Renal pelvis (tissue), 12 donors: ENCODE measurements at places on chromosomes 3 and 15.
A peak's percentile ranks its signal among the peaks of the same experiment; 100 is the strongest.

DNA sequence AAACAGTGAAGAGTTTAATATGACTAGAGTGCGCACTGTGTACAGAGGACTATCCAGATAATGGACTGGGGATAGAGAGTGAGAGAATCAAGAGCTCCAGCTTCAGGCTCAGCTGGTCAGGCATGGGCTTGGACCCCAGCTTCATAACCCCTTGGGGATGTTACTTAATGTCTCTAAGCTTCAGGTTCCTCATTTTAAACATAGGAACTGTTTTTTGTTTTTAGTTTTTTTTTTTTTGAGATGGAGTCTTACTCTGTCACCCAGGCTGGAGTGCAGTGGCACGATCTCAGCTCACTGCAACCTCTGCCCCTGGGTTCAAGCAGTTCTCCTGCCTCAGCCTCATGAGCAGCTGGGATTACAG, 9.9 kb upstream of the BRPF1 start:
- no peak for DNase-seq

DNA sequence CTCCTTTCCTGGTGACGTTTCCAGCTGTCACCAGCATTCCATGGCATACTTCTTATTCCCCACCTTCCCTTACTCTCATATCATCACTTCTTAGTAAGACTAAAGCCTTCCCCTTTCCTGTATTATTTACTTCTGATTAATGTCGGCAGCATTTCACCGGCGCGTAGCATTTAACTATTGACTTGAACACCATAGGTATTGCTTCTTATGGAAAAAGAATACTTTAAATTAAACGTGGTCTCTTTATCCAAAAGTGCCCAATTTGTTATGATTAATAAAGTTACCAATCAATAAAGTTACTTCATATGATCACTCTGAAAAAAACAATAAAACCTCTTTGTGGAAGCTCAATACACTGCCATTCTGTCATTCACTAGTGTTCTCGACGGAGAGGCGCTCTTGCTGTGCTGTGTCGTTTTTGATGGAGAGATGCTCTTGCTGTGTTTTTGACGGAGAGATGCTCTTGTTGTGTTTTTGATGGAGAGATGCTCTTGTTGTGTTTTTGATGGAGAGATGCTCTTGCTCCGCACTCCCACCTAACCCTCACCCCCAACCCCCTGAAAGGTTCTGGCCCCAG, 165.0 kb downstream of the XXYLT1 start:
- no peak for DNase-seq

DNA sequence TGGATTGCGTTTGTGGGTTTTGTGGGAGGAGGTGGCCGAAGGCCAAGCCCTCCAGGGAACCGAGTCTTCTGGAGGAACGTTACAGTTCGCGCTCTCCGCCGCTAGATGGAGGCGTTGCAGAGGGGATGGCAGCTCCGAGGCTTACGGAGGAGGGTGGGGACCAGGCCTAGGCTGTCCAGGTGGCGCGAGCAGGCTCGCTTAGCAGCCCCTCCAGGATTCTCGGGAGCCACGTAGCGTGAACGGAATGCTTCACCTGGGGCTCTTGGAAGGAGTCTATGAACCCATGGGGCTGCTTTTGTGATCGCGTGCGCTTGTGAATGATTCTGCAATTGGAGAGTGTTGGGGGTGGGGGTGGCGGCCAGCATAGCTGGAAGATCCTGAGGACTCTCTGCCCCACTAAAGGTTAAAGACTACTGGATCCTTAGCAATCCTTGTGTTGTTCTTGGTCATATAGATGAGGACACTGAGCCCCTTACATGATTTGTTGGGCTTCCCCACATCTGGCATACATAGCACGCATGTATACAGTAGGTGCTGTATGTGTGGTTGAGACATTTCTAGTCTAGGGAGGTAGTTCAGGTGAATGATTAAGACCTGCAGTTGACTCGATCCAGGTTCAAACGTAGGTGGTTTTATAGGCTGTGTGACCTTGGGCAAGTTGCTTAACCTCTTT, 25.7 kb downstream of the FAM3D start:
- DNase-seq: peak; percentile 71

GRCh38 chr3:64685800-64686445, 1.9 kb downstream of the ADAMTS9 start:
- peak; percentile 96 for DNase-seq

DNA sequence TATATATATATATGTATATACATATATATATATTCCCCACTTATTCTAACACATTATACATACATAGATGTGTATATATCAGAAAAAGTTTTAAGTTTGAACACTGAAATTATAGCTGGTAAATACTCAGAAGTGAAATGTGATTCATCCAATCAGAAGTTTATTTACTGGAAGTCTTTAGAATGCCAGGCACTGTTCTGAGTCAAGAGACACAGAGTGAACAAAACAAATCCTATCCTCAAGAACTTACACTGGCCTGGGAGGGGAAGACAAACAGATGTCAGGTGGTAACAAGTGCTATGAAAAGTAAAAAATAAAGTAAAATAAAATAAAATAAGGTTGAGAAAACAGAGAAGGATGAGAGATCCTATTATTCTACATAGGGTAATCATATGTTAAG, 13.4 kb downstream of the DHX36 start:
- no peak for DNase-seq

DNA sequence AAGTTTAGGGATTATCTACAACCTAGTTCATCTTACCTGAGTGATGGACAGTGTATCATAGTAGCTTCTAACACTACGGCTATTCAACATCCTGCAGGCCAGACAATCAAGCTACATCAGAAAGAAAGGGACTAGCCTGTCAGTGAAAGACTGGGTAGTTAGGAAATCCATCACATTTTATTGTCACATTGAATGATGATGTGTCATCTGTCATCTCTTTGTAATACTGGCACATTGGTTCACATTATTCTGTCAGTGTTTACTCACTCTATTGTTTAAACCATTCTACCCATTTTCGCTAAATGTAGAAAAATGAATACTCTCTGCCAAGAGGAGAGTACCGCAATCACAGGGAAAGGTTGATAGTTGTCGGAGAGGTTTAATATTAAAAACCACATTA, 1155.8 kb downstream of the TUSC7 start:
- DNase-seq: no peak

- DNase-seq: no peak
Measured at GRCh38 chr3:29642393-29643033, 361.6 kb downstream of the RBMS3 start.

DNA sequence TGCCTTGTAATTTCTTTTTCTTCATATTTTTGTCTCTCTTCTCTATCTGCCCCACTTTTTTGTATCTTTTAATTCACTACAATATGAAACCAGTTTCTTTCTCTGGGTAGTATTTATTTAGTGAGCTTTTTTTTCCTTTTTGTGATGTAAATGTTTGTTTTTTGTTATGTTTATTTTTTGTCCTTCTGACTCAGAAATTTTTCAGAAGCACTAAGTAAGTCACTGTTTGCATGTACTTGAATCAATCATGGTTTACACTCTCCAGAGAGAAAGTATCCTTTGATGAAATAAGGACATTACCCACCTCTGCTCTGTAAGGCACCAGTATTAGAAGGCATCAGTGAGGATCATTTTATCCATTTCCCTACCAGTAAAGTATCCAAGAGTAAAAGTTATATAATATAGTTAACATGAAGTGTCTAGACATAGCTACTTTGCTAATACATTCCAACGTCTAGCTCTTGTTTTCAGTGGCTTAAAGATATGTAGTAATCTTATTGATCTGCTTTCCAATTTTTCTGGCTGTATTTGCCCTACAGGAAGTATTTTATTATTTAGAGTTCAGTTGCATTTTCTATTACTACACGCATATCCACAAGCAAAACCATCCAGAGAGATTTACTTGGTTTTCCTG, 25.4 kb downstream of the FILIP1L start:
- no peak for DNase-seq

- no peak for DNase-seq
Measured at GRCh38 chr3:56788521-56788920, 13.2 kb downstream of the ARHGEF3 start.

- no peak for DNase-seq
Measured at GRCh38 chr3:114231616-114232015, 5.8 kb downstream of the ZNF80 start.
